ENCODE measurements at places on chromosomes 7 and 10. TPM values are rescaled to one million over a fixed set of nuclear protein-coding genes. Genes with fewer than 3 reads are reported as not detected.

The SMKR1 gene
- total RNA-seq = not detected

The LOXL4 gene
- total RNA-seq = 68.3 TPM

The CRTAC1 gene
- not detected for total RNA-seq

The MCM10 gene
- 8.1 TPM for total RNA-seq

GRCh38 chr7:150962553-150963399 is 15.3 kb downstream of the KCNH2 start:
- peak; percentile 43 for DNase-seq

- DNase-seq = no peak
Observed at GRCh38 chr7:4807598-4808016, 32.2 kb downstream of the AP5Z1 start.

DNA sequence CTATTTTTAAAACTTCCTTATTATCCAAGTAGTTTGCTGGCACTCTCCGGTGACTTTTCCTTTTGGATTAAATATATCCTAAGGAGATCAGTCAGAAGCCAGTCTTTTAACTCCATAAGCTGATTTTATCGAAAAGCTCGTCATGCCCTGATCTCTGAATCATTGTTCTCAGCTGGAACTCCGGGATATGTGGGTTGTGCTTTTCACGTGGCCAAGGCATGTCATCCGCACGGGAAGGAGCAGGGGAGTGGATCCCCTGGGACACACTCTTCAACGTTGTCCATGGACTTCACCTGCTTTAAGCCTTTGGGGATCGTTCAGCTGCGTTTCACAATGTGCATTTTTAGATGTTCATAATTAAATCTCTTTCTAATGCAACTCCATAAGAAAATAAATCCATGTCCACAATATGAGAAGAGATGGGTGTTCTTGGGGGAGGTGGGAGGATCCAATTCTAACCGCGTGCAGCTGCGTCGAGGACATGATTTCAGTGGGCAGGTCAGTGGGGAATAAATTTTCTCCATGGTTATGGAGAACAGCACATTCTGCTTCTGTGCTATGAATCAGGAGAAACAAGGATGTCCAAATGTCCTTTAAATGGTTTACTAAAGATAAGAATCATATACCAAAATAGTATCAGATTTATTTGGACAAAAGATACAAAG is 229.5 kb upstream of the ADARB2 start:
- DNase-seq = no peak

- no peak for DNase-seq
Observed at GRCh38 chr10:76995023-76995422, 642.6 kb downstream of the KCNMA1 start.

DNA sequence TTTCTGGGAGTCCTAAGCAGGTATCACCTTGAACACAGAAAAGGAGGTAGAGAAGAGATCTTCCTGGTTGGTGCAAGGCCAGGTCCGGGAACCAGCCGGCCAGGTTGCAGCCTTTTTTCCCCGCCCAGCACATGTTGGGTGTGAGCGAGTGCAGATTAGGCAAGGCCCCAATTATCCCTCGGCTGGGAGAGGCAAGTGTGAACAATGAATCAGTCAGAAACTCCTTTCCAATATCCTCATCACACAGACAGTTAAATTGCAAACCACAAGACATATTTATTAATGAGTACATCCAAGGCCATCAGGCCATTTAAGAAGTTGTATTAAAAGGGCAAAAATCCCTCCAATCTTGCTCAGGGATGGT is 115.0 kb upstream of the AFAP1L2 start:
- DNase-seq = peak; percentile 21

- no peak for DNase-seq
Observed at GRCh38 chr10:16470747-16471146, 33.9 kb downstream of the PTER start.

GRCh38 chr7:33299425-33299824 is 170.1 kb downstream of the BBS9 start:
- no peak for DNase-seq

GRCh38 chr10:93851169-93851568 is 42.6 kb upstream of the SLC35G1 start:
- DNase-seq = no peak

- DNase-seq = no peak
Observed at GRCh38 chr7:78438433-78438832, 639.9 kb downstream of the PHTF2 start.

DNA sequence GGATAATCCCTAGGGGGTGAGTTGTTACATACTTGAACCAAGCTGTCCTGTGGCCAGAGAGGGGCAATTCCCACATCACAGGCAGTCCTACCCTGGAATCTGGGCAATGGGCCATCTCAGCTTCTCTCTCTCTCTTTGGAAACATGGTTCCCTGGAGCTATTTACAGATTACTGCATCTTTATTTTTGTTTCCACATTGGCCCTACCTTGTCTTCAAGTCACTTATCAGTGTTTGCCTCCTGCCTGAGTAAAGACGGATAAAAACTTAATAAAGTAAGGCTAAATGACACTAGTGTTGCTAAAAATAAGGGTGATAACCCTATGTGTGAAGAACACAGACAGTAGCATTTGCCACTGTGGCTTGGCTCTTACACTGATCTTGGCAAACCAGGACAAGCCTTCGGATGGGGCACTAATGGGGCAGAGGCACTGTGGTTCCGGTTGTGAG is 228.2 kb downstream of the GFRA1 start:
- peak; percentile 11 for DNase-seq

GRCh38 chr10:117266400-117266799 is 25.5 kb downstream of the SLC18A2 start:
- no peak for DNase-seq

GRCh38 chr7:18675579-18675978 is 180.0 kb downstream of the HDAC9 start:
- no peak for DNase-seq
